ENCODE measurements at places on chromosomes 5 and 9. TPM values are rescaled to one million over a fixed set of nuclear protein-coding genes. Genes with fewer than 3 reads are reported as not detected.

DNA sequence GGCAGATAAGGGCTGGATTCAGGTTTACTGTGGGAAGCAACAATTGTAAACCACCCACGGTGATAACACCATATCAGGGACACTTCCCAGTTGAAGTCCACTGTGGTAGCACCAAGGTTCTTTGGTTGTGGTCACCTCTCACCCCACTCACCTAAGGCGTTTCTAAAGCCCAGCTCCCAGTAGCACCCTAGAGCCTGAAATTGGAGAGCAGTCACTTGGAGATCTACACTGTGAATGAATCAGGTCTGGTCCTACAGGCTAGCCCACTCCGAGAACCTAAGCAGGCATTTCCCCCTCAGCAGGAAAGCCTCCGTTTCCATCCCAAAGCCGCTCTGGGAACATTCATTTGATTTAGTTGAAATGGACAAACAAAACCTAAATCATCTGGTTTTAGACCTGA, 191.3 kb downstream of the TTC39B start:
- DNase-seq, result no peak
- peaks cover 11% of the 10 kb centered on the region for H3K27me3 ChIP-seq
- H3K36me3 ChIP-seq, result no peaks in the 10 kb centered on the region
- H3K4me3 ChIP-seq, result no peak overlapping the region

DNA sequence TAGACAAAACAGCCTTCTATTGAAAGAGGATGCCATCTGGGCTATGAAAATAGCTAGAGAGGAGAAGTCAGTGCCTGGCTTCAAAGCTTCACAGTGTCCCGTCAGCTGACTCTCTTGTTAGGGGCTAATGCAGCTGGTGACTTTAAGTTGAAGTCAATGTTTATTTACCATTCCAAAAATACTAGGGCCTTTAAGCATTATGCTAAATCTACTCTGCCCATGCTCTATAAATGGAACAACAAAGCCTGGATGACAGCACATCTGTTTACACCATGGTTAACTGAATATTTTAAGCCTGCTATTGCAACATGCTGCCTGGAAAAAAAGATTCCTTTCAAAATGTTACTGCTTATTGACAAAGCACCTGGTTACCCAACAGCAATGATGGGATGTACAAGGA, 309.1 kb downstream of the NTRK2 start:
- H3K4me3 ChIP-seq, result no peak overlapping the region
- H3K4me1 ChIP-seq, result no peaks in the 10 kb centered on the region
- no peaks in the 10 kb centered on the region for H3K27me3 ChIP-seq
- no peak overlapping the region for H3K27ac ChIP-seq

DNA sequence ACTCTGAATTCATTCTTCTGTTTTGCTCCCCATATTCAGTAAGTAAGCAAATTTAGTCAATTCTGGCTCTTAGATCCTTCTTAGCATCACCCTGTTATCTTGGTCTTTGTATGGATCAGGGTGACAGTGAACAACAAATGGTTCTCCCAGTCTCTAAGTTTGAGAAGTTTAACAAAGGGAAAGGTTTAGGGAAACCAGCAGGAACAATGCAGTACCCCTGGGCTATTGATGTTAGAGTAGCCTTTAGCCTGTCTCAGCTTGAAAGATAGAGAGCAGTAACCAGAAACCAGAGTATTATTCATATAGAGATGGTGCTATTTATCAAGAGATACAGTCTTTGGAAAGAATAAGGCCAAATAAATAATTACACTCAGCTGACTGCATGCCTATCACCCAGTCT, 241.8 kb downstream of the CDH12 start:
- H3K4me3 ChIP-seq, result no peak overlapping the region
- H3K27ac ChIP-seq, result no peak overlapping the region
- no peaks in the 10 kb centered on the region for H3K4me1 ChIP-seq
- no peak for DNase-seq

DNA sequence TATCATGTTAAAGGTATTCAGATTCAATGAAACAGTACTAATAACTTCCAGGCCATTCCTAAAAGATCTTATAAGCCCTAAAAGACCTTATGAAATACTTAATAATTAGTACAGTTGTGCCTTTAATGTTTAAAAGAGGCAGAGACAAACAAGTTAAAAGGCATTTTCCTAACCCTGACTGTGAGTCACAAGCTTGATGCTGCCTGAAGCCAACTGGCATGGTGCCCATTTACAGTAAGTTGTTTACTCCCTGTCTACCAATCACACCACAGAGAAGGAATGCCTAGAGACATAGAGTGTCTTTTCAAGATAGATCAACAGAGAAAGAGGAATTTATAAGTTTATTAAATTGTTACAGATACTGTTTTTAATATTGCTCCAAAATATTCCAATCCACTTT, 47.8 kb downstream of the NR3C1 start:
- H3K27ac ChIP-seq, result no peak overlapping the region
- H3K4me1 ChIP-seq, result peaks cover 54% of the 10 kb centered on the region
- no peaks in the 10 kb centered on the region for H3K27me3 ChIP-seq
- H3K36me3 ChIP-seq, result peaks cover 5% of the 10 kb centered on the region
- no peak overlapping the region for H3K4me3 ChIP-seq
- DNase-seq, result no peak

- H3K27me3 ChIP-seq, result no peaks in the 10 kb centered on the region
- peaks cover 24% of the 10 kb centered on the region for H3K4me1 ChIP-seq
- no peak overlapping the region for H3K4me3 ChIP-seq
These were observed 89.6 kb downstream of the RAPGEF1 start for GRCh38 chr9:131650254-131650653.

DNA sequence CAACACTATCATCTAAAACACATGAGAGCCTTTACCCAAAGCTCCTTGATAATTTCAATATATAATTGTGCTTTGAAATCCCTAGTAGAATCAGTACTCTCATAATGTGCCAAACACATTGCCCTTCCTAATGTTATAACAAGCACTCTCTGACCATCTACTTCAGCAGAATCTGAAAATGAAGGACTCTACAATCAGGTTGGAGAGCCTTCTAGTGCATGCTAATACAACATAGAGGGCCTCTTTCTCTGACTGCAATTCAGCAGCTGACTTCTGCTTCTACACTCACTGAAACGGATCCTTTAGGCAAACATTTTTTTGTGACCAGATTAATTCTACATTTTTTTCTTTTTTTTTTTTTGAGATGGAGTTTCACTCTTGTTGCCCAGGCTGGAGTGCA, 155.6 kb downstream of the EPB41L4A start:
- no peak for DNase-seq
- no peaks in the 10 kb centered on the region for H3K4me1 ChIP-seq
- no peak overlapping the region for H3K4me3 ChIP-seq
- no peak overlapping the region for H3K27ac ChIP-seq

DNA sequence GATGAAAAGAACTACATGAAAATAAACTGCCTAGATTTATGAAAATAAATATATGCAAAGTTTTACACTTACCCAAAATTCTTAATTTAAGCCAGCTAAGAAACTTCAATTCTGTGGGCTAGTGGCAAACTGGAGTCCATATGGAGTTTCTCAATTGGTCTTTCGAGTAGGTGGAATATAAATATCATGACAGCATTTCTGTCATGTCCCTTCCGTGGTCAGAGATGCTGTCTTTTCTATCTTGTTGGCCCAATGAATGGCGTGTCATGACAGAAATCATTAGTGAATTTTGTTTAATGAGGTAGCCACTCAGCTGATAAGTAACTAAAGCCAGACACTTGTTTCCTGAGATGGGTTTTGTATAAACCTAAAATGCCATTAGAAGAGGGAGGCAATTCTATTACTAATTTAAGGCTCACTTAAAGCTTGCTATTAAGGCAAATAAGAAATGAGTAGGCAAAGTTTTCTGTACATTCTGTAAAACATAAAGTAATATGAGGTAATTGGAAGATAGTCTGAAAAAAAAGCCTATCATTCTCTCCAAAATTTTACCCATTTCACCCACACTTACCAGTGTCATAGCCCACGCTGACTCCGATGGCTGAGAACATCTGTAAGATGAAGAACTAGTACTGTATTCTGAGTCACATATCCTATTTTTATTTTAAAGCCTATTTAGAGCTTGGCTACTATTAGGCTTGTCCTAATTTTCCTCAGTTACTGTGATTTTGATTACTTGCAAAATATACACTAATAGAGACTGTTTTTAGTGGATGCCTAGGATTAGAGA, 419.3 kb upstream of the MEF2C start:
- no peak overlapping the region for H3K4me3 ChIP-seq
- no peaks in the 10 kb centered on the region for H3K4me1 ChIP-seq
- H3K27ac ChIP-seq, result no peak overlapping the region
- no peak for DNase-seq
- no peaks in the 10 kb centered on the region for H3K36me3 ChIP-seq
- no peaks in the 10 kb centered on the region for H3K27me3 ChIP-seq

PCDHGC5 gene
- total RNA-seq, result not detected

SPATA31E1 gene
- total RNA-seq, result not detected

Data from activated CD8-positive, alpha-beta T cell treated with anti-CD3 and anti-CD28 coated beads, Interleukin-2, amount 10 ng/mL, durations not matched to agents 7 days and 5 days (primary cell).